ENCODE measurements at places on chromosomes 13 and 19. TPM values are rescaled to one million over a fixed set of nuclear protein-coding genes. Genes with fewer than 3 reads are reported as not detected.

FAM83E gene
- not detected for total RNA-seq

ZNF285 gene
- total RNA-seq: 1.1 TPM

PLVAP gene
- total RNA-seq: 96.9 TPM

DAND5 gene
- total RNA-seq: not detected

ZGLP1 gene
- 0.49 TPM for total RNA-seq

APOC4 gene
- not detected for total RNA-seq

ICAM1 gene
- 21.9 TPM for total RNA-seq

DZIP1 gene
- total RNA-seq: 9.5 TPM

RYR1 gene
- total RNA-seq: 8.8 TPM
